ENCODE measurements at places on chromosomes 7 and 10. TPM values are rescaled to one million over a fixed set of nuclear protein-coding genes. Genes with fewer than 3 reads are reported as not detected.
A peak's percentile ranks its signal among the peaks of the same experiment; 100 is the strongest.

DNA sequence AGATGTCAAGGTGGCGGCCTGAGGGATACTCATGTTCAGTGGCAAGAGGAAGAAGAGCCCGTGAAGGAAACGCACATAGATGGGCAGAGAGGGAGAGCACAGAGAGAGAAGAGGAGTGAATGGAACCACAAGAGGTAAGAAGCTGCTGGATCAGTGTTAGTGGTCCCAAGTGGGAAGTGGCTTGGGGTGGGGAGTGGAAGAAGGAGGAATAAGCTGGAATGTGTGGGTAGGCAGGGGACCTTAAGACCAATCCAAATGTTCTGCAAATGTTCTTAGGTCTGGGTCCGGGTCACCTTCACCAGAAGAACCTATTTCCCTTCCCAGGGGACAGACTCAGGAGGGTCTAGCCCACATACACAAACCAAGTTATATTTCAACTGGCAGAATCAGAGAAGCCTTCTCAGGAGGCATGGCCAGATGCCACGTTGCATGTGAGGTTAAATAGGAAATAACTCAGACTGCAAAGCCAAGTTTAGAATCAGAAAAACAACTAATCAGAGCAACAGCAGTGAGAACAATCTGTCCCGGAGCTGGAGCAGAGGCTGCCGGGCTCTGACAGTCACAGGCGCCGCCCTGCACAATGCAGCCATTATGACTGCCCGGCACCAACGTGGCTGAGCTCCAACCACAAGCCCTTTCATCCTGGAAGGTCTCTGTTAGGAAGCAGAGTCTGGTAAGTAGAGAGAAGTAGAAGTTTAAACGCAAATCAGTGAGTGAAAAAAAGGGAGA is 78.6 kb upstream of the ARMC3 start:
- peaks cover 5% of the 10 kb centered on the region for H3K4me1 ChIP-seq
- no peak overlapping the region for H3K27ac ChIP-seq
- H3K27me3 ChIP-seq, result peaks cover 7% of the 10 kb centered on the region
- peak; percentile 23 for ATAC-seq
- H3K36me3 ChIP-seq, result no peaks in the 10 kb centered on the region

Gene ABCB4
- total RNA-seq, result not detected

- H3K36me3 ChIP-seq, result peaks cover 82% of the 10 kb centered on the region
Observed at GRCh38 chr10:80468806-80469421, 14.8 kb downstream of the TSPAN14 start.

DNA sequence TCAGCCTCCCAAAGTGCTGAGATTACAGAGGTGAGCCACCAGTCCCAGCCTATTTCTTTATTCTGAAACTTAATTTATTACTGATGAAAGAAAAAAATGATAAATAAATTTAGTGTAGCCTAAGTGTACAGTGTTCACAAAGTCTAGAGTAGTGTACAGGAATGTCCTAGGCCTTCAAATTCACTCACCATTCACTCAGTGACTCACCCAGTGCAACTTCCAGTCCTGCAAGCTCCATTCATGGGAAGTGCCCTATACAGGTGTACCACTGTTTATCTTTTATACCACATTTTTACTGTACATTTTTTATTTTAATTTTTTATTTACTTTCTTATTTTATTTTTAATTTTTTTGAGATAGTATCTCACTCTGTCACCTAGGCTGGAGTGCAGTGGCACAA is 12.2 kb downstream of the MRLN start:
- no peak for ATAC-seq
- H3K4me3 ChIP-seq, result no peak overlapping the region
- H3K4me1 ChIP-seq, result no peaks in the 10 kb centered on the region
- H3K27me3 ChIP-seq, result peaks cover 4% of the 10 kb centered on the region

- no peak for ATAC-seq
- H3K4me3 ChIP-seq, result no peak overlapping the region
- no peaks in the 10 kb centered on the region for H3K4me1 ChIP-seq
- H3K36me3 ChIP-seq, result no peaks in the 10 kb centered on the region
- peak overlapping the region; percentile 19 for H3K27ac ChIP-seq
- H3K27me3 ChIP-seq, result peaks cover 3% of the 10 kb centered on the region
Observed at GRCh38 chr7:141184532-141185190, 110.8 kb downstream of the TMEM178B start.

GRCh38 chr10:13376746-13377145 is 28.7 kb upstream of the SEPHS1 start:
- H3K27ac ChIP-seq, result no peak overlapping the region
- no peak for ATAC-seq
- H3K36me3 ChIP-seq, result no peaks in the 10 kb centered on the region

DNA sequence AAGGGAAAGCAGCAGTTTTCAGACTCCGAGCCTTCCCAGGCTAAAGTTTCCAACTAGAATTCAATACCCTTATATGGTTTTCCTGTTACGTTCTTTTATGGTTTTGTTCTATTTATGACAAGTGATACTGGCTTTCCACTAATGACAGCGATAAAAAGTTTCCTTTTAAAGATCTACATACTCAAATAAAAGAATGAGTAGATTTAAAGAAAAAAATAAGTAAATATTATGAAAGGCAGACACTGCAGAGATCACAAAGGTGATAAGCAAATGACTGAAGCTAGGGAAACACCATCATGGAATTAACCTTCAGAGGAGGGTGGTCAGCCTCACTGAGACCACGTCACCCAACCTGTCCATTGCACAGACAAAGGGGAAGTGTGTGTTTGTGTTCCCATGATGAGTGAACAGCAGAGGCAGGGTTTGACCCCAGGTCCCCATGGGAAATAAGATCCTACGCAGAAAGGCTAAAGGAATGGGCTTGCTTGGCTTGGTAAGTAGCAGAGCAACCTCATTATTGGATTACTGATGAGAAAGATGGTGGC is 4.0 kb downstream of the VSIR start:
- H3K27ac ChIP-seq, result peak overlapping the region; percentile 94
- peaks cover 96% of the 10 kb centered on the region for H3K36me3 ChIP-seq
- no peaks in the 10 kb centered on the region for H3K27me3 ChIP-seq
- H3K4me3 ChIP-seq, result peak overlapping the region; percentile 91
- peak; percentile 16 for ATAC-seq

Gene NHLRC2
- 14.0 TPM for total RNA-seq

GRCh38 chr7:137272249-137272648 is 71.3 kb downstream of the PTN start:
- no peaks in the 10 kb centered on the region for H3K4me1 ChIP-seq
- H3K27ac ChIP-seq, result no peak overlapping the region
- H3K27me3 ChIP-seq, result no peaks in the 10 kb centered on the region
- ATAC-seq, result no peak
- H3K36me3 ChIP-seq, result no peaks in the 10 kb centered on the region
- no peak overlapping the region for H3K4me3 ChIP-seq

DNA sequence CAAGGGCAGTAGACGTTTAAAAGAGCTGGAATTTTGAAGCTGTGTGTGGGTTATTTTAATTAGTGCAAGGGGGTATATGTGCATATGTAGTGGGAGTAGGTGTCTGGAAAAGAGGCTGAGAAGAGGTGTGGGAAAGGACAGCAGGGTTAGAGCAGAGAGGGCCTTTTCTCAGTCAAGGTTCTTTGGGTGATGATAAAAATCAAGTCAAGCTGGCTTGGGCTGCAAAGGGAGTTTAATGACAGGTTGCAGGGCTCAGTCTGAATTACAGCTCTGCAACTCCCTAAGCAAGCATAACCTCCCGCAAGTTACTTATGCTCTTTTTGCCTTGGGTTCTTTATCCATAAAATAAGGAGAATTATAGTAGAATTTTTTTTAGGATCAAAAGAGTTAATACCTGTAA is 83.5 kb downstream of the RELN start:
- no peaks in the 10 kb centered on the region for H3K4me1 ChIP-seq
- H3K4me3 ChIP-seq, result no peak overlapping the region
- H3K36me3 ChIP-seq, result no peaks in the 10 kb centered on the region
- H3K27me3 ChIP-seq, result peaks cover 7% of the 10 kb centered on the region

Gene CYP3A4
- not detected for total RNA-seq

- no peaks in the 10 kb centered on the region for H3K36me3 ChIP-seq
- no peaks in the 10 kb centered on the region for H3K27me3 ChIP-seq
- no peak for ATAC-seq
- no peaks in the 10 kb centered on the region for H3K4me1 ChIP-seq
- H3K27ac ChIP-seq, result no peak overlapping the region
Observed at GRCh38 chr7:4800926-4801838, 25.8 kb downstream of the AP5Z1 start.

Gene SVOPL
- total RNA-seq, result not detected

DNA sequence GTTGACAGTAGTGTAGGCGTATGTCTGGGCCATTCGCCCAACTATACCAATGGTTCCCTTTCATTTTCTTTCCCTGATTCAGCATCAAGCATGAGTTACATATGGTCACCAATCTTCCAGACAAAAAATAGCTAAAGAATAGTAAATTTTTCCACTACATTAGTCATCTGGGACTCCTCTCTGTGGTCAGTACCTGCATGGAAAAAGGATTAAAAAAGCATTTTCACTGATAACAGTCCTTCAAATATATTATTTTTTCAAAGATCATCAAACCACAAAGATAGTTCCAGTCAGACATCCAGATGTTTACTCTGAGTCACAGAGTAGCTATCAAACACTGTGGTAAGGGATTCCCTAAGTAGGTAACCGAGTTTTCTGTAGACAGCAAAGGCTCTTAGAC is 302.6 kb upstream of the SEMA3D start:
- H3K4me3 ChIP-seq, result no peak overlapping the region
- H3K36me3 ChIP-seq, result no peaks in the 10 kb centered on the region
- no peaks in the 10 kb centered on the region for H3K4me1 ChIP-seq

- ATAC-seq, result no peak
- H3K27ac ChIP-seq, result no peak overlapping the region
- H3K4me1 ChIP-seq, result no peaks in the 10 kb centered on the region
- no peaks in the 10 kb centered on the region for H3K27me3 ChIP-seq
Observed at GRCh38 chr10:52484206-52485065, 170.4 kb downstream of the DKK1 start.

- H3K4me3 ChIP-seq, result no peak overlapping the region
- no peak overlapping the region for H3K27ac ChIP-seq
- no peaks in the 10 kb centered on the region for H3K27me3 ChIP-seq
- no peak for ATAC-seq
- no peaks in the 10 kb centered on the region for H3K36me3 ChIP-seq
- peaks cover 10% of the 10 kb centered on the region for H3K4me1 ChIP-seq
Observed at GRCh38 chr10:100020886-100021253, 11.1 kb upstream of the DNMBP start.

DNA sequence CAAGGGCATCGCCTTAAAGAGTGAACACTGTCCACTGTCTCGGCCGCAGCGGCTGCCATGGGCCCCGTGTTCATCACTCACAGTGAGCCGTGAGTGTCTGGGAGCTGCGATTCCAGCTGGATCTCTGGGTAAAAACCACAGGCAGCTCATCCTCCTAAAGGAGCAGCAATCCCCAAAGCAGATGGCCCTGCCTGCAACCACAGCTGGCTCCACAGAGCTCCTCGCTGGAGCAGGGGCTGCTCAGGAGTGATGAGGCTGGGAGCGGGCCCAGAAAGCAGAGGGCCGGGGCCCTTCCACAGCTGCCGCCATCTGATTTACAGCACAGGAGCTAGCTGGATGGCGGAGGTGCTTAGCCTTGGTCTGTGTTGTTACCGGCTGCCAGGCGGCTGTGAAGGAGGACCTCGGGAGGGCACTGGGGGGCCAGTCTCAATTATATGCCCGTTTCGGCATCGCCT is 6.6 kb upstream of the TMEM184A start:
- no peaks in the 10 kb centered on the region for H3K4me1 ChIP-seq
- no peak for ATAC-seq
- H3K4me3 ChIP-seq, result no peak overlapping the region
- peaks cover 25% of the 10 kb centered on the region for H3K36me3 ChIP-seq
- no peaks in the 10 kb centered on the region for H3K27me3 ChIP-seq

DNA sequence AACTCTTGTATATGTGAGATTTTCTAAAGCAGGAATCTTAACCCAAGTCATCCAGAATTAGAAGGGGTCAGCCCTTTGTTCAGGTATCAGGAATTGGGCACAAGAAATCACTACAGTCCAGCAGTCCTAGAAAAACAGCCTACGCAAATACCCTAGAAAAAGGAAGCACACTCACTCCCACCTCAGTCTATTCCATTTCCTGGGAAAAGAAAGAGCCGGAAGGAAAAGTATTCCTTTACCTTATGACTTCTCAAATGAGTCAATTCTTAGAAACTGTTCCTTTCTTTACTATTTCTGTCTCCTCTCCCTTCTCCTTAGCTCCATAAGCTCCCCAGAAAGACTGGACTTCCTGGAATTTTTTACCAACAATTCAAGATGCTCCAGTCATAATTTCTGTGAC is 62.7 kb downstream of the DNAJC12 start:
- H3K4me3 ChIP-seq, result no peak overlapping the region
- H3K4me1 ChIP-seq, result peaks cover 13% of the 10 kb centered on the region
- no peak for ATAC-seq
- no peak overlapping the region for H3K27ac ChIP-seq
- H3K27me3 ChIP-seq, result no peaks in the 10 kb centered on the region
- H3K36me3 ChIP-seq, result no peaks in the 10 kb centered on the region

GRCh38 chr10:76479103-76479790 is 1047.8 kb downstream of the LRMDA start:
- no peak overlapping the region for H3K4me3 ChIP-seq
- H3K4me1 ChIP-seq, result no peaks in the 10 kb centered on the region
- no peak for ATAC-seq
- no peak overlapping the region for H3K27ac ChIP-seq
- no peaks in the 10 kb centered on the region for H3K36me3 ChIP-seq

Gene CPA5
- 27.6 TPM for total RNA-seq

GRCh38 chr10:107546986-107547385 is 382.5 kb upstream of the SORCS1 start:
- H3K36me3 ChIP-seq, result no peaks in the 10 kb centered on the region
- H3K27me3 ChIP-seq, result no peaks in the 10 kb centered on the region
- no peaks in the 10 kb centered on the region for H3K4me1 ChIP-seq
- no peak for ATAC-seq
- no peak overlapping the region for H3K4me3 ChIP-seq

Gene CABCOCO1
- not detected for total RNA-seq

DNA sequence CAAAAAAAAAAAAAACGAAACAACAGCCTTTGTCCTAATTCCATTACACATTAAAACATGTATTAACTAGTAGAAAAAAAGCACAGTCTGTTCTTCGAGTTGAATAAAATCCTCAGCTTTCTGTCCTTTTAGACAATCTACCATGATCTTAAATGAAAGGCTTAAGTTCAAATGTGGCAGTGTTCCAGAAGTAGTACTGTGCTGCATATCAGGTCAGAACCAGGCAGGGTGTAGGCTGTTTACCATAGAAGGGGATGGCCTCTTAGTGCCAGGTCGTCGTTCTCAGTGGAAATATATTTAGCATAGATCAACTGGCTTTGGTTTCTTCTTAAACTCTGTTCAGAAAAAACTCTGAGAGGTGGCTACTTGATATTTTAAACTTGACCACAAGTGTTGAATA is 612.0 kb downstream of the CNTNAP2 start:
- no peaks in the 10 kb centered on the region for H3K4me1 ChIP-seq
- H3K27ac ChIP-seq, result no peak overlapping the region
- ATAC-seq, result no peak
- H3K4me3 ChIP-seq, result no peak overlapping the region
- H3K27me3 ChIP-seq, result no peaks in the 10 kb centered on the region
- H3K36me3 ChIP-seq, result no peaks in the 10 kb centered on the region

Gene ADAM22
- total RNA-seq, result 0.32 TPM

Gene CTAGE6
- total RNA-seq, result 2.3 TPM

Gene MINDY3
- 23.2 TPM for total RNA-seq

Gene TMEM130
- not detected for total RNA-seq

GRCh38 chr7:130910949-130911944 is 177.2 kb upstream of the KLF14 start:
- peaks cover 71% of the 10 kb centered on the region for H3K4me1 ChIP-seq
- H3K27ac ChIP-seq, result peak overlapping the region; percentile 92
- peak overlapping the region; percentile 91 for H3K4me3 ChIP-seq
- no peaks in the 10 kb centered on the region for H3K27me3 ChIP-seq

Gene APBB1IP
- total RNA-seq, result 46.5 TPM

Gene CTNNA3
- total RNA-seq, result 5.7 TPM

- no peaks in the 10 kb centered on the region for H3K36me3 ChIP-seq
- peaks cover 9% of the 10 kb centered on the region for H3K4me1 ChIP-seq
- H3K4me3 ChIP-seq, result no peak overlapping the region
- no peak overlapping the region for H3K27ac ChIP-seq
- H3K27me3 ChIP-seq, result peaks cover 12% of the 10 kb centered on the region
- ATAC-seq, result no peak
Observed at GRCh38 chr10:132957981-132958882, 15.9 kb upstream of the CFAP46 start.

Measured in activated T-helper 17 cell treated with anti-CD3 and anti-CD28 coated beads, Interleukin-2, amount 50 U/mL, for 72 hours (primary cell).